ENCODE measurements at places on chromosomes 13 and 19.

GRCh38 chr13:99124794-99125316 lies 75.8 kb upstream of the UBAC2 start:
- DNase-seq = peak; percentile 22

- peak; percentile 57 for DNase-seq
These were observed 673 bp downstream of the SPATA13 start for GRCh38 chr13:24161010-24161775.

- DNase-seq = peak; percentile 49
These were observed 16.5 kb upstream of the B3GNT3 start for GRCh38 chr19:17778251-17778967.

- DNase-seq = no peak
These were observed 5.6 kb downstream of the RPL36 start for GRCh38 chr19:5695649-5696195.

- DNase-seq = no peak
These were observed 1494.9 kb upstream of the MIR17HG start for GRCh38 chr13:89852570-89852969.

- peak; percentile 18 for DNase-seq
These were observed 14.5 kb downstream of the SHISA2 start for GRCh38 chr13:26037302-26037701.

- DNase-seq = no peak
These were observed 14.9 kb downstream of the HNRNPM start for GRCh38 chr19:8459520-8460270.

GRCh38 chr19:12726988-12727316 lies 3.2 kb upstream of the TNPO2 start:
- DNase-seq = no peak

DNA sequence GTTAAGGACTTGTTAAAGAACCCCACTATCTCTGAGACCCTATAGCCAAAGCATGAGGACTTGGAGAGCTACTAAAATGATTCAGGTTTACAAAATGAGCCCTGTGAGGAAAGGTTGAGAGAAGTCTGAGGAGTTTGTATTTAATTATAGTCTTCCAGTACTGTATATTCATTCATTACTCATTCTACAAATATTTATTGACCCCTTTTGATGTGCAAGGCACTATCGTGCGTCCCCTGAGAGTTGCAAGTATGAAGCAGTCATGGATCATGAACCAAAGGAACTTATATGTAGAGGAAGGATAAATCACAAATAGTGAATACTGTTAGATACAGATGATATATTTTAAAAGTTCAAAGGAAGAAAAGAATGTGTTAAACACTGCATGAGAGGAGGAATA lies 84.4 kb downstream of the DNAJC15 start:
- no peak for DNase-seq

- peak; percentile 69 for DNase-seq
These were observed at the start of gene UNC13A for GRCh38 chr19:17687857-17688784. UNC13A (minus strand) TSS chr19:17688354; CDS start chr19:17688199, 155 bp downstream.

- no peak for DNase-seq
These were observed 934.9 kb downstream of the SLITRK6 start for GRCh38 chr13:84864341-84864740.

GRCh38 chr19:7260161-7260560 lies 34.1 kb downstream of the INSR start:
- no peak for DNase-seq

DNA sequence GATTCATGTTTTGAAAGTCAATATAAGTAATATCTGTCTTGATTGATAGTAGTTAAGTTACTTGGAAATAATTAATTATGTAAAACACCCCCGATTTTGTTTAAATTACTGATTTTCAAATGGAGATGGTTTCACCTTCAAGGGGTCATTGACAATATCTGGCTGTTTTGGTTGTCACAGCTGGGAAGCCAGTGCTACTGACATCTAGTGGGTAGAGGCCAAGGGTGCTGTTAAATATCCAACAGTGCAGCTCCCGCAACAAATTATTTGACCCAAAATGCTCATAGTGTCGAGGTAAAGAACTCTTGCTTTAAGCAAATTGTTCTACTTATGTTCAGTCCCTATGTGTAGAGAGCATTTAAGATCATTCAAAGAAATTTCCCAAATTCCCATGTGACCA lies 50.6 kb upstream of the PCDH20 start:
- no peak for DNase-seq

DNA sequence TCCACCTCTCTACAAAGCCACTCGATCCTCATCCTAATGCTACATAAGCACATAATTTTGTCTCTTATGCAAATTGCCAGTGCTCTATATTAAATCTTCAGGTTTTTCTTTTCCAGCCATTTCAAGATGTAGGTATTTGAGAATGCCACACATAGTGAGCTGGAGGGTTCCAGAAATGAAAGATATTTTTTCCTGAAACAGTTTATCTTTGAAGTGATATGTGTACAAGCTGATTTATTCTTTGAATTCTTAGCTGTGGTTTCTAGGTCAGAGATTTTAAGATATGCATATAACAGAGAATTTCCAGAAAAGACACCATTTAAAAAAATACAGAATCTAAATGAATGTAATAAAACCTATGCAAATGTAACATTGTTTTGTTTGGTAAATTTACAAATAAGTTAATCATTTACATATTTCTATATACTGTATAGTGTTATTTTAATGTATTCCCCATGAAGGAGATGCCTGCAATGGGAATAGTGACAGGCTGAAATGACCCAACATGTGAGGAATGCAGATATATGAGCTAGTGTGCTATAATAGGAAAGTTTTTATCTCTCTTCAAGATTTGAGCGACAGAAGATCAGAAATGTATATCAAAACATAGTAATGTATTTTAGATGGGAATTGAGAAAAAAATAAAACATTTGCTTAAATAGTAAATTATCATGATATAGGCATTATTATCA lies 570.2 kb downstream of the SLITRK1 start:
- no peak for DNase-seq

DNA sequence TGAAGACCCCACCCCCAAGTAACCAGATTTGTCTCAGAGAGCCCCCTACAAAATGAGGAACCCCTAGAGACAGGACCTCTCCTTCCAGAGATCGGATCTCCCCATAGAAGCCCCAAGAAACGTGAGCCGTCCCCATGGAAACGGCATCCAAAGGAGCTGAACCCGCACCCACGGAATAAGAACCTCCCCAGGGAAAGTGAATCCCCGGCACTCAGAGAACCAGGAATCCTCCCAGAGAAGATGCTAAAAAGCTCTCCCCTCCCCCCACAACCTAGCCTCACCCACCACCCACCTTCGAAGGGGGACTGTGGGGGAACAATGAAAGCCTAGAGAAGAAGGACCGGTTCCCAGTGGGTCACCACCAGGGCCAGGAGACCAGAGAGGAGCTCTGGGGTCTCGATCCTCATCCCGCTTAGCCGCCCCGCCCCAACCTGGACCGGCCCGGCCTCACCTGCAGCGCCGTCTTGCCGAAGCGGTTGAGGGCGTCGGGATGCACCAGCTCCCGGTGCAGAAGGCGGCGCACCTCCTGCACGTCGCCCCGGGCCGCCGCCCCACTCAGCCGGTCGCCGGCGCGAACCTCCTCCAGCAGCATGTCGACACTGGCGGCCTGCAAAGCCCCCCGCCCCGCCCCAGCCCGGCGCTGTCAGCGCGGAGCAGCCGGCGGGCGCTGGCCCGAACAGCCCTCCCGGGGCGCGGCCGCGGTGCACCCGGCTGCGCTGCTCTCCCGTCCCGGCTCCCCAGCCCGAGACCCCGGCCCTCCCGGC lies 535 bp downstream of the CDKN2D start:
- DNase-seq = peak; percentile 80
